Fibroblast of lung (primary cell): ENCODE measurements at places on chromosomes 6 and 20. TPM values are rescaled to one million over a fixed set of nuclear protein-coding genes. Genes with fewer than 3 reads are reported as not detected.

Gene KCNK15
- total RNA-seq, result 1.8 and 4.1 TPM in 2 replicates

Gene FAM209B
- total RNA-seq, result not detected in 2 replicates

- H3K36me3 ChIP-seq, result no peaks in the 10 kb centered on the region
- no peak overlapping the region for H3K27ac ChIP-seq
- peak; percentile 23 for DNase-seq
Observed at GRCh38 chr20:51800060-51800871, 2.1 kb downstream of the SALL4 start.

- no peaks in the 10 kb centered on the region for H3K4me1 ChIP-seq
- H3K27me3 ChIP-seq, result no peaks in the 10 kb centered on the region
- H3K4me3 ChIP-seq, result no peak overlapping the region
- no peak for DNase-seq
Observed at GRCh38 chr20:12644461-12644860, 364.3 kb upstream of the SPTLC3 start.

GRCh38 chr20:47201074-47201730 lies 155.3 kb downstream of the ZMYND8 start:
- no peaks in the 10 kb centered on the region for H3K27me3 ChIP-seq
- no peak overlapping the region for H3K27ac ChIP-seq
- no peaks in the 10 kb centered on the region for H3K36me3 ChIP-seq
- no peaks in the 10 kb centered on the region for H3K4me1 ChIP-seq

GRCh38 chr20:49278818-49279676 lies 1.2 kb upstream of the ZNFX1 start:
- H3K4me3 ChIP-seq, result peak overlapping the region; percentile 86
- peaks cover 41% of the 10 kb centered on the region for H3K36me3 ChIP-seq
- H3K4me1 ChIP-seq, result peaks cover 3% of the 10 kb centered on the region
- no peak for DNase-seq

DNA sequence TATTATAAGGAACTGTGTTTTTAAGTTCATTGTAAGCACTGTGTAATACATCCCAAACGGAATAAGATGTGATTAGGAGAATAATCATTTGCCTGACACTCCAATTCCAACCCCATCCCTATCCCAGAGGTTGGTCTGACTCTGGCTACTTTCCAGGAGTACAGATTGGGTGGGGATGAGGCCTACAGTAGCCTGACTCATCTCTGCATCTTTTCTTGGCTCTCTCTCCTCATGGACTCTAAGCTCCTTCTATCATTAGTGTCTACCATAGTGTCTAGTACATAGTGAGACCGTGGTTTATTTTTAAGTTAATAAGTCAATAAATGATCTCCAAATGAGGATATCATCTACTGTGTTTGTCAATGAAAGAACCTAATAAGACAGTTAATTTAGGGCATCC lies 92.2 kb upstream of the CNKSR3 start:
- no peaks in the 10 kb centered on the region for H3K27me3 ChIP-seq
- H3K4me1 ChIP-seq, result no peaks in the 10 kb centered on the region
- H3K4me3 ChIP-seq, result no peak overlapping the region
- no peak overlapping the region for H3K27ac ChIP-seq
- peak; percentile 38 for DNase-seq

DNA sequence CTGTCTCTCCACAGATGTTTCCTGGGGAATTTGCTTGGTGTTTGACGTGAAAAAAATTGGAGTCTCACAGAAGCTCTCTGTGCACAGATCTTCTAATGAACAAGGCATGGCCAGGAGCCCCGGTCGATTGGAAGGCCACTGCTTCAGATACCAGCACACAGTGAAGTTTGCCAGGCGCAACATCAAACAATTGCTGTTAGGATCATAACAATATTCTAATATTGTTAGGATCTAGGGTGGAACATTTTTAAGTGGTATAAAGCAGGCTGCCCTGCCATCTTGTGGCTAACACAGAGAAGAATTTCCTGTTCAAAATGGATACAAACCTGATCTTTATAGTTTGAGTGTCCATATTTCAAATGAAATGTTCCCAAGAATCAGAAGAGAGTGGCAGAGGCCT lies 64.1 kb downstream of the C6orf118 start:
- H3K4me3 ChIP-seq, result no peak overlapping the region
- DNase-seq, result no peak
- H3K36me3 ChIP-seq, result no peaks in the 10 kb centered on the region
- no peak overlapping the region for H3K27ac ChIP-seq
- no peaks in the 10 kb centered on the region for H3K27me3 ChIP-seq
- H3K4me1 ChIP-seq, result no peaks in the 10 kb centered on the region
